Left cardiac atrium (tissue), 4 donors: ENCODE measurements at places on chromosomes 16 and 17.

DNA sequence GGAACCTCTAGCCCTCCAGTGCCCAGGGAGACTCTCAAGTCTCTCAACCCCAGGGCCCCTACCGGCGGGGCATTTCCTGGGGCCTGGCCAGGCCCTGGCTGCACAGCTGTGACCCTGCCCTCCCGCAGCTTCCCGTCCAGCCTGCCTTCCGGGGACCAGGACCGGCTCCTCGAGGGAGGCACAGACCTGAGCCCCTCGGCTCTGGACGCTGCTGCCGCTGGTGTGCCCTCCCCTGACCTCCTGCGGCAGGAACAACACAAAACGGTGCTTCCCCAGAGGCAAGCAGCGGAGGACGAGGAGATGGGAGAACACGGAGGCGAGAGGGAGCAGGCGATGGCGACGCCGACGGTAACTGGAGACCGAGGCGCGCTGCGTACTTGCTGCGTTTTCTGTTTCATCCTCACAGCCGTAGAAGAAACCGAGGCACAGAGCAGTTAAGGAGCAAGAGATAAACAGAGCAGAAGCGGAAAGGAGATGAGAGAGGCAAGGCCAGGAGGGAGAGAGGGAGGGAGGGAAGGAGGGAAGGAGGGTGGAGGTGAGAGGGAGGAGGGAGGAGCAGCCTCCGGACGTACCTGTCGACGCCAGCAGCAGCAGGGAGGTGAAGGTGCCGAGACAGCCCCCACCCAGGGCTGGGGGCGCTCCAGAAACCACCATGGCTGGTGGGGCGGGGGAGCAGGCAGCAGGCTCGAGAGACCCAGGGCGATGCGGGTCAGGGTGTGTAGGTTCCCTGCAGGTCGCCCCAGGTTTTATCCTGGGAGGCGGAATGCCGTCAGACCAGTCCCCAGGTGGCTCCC lies at the start of gene PRSS22:
TSS of gene PRSS22 (minus strand) at position 720 of the 794 bp plus-strand sequence. CDS start at position 654, 66 bp downstream.
- DNase-seq, result no peak

DNA sequence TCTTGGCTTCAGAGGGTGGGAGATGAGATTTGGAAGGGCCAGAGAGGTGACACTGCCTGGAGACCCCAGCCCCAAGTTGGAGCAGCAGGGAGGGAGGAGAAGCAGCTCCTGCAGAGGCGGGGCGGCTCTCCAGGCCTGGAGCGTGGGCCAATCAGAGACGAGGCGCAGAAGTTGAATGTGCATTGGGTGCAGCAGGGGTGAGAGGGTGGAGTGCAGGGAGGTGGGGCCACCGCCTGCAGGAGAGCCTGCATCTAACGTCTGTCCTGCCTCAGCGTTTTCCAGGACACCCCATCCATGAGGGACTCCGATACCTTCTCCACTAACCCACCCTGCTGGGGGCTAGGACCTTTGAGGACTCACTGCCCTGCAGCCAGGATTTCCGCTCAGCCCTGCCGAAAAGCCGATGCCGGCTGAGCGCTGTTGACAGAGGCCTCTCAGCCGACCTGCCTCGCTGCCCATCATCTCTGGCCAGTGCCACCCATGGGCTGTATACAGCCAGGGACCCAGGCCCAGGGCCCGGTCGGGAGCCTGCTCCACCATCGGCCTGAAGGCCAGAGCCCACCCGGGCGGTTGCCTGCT lies 146.2 kb downstream of the ENGASE start:
- DNase-seq, result no peak

DNA sequence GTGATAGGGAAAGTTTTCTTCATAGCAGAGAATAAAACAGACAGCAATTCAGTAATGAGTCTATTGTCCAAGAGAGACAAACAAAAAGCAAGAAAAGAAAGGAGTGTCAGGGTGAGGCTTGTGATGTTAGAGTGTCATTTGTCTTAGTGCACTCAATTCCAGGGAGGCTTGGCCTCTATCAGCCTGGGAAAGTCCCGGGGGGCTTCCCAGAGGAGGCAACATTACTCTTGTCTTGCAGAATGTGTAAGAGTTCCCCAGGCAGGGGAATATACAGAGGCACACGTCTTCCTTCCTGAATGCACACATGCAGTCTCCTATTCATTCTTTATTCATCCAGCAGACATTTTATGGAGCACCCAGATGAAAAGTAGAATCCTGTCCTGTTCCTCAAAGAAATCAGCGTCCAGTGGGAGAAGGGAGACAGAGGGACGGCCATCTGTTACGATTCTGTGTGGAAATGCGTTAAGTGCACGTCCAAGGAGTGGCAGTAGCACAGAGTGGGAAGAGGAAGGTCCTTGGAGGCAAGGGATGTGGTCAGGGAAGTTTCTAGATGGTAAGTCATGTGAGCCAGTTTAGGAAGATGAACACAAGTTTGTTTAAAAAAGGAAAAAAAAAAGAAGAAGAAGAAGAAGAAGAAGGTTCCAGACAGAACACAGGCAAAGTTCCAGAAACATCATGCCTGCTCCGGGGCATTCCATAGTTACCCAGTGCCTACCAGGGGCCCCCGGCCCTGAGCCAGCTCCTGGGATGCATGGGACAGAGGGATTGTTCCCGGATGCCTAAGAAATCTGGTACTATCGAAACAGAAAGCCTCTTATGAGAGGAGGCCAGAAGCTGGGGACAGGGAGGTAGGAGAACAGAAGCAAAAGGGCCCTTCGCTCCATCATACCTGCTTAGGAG lies 21.1 kb downstream of the CACNG4 start:
- DNase-seq, result no peak

DNA sequence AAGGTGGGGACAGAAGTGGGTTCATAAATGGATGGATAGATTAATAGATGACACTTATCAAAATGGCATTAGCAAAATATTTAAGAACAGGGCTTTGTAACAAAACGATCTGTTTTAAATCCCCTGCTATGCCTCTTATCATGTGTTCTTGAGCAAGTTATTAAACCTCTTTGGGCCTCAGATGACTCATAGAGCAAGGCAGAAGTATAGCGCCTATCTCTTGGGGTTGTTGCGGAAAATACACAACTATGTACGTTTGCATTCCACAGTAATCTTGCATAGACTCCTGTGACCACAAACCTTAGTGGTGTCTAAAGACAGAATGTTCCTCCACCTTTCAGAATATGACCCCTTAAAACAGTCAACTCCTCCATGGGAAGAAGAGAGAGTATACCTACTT lies 116.8 kb downstream of the CDYL2 start:
- no peak for DNase-seq

GRCh38 chr17:73536700-73537605 lies 107.3 kb downstream of the SDK2 start:
- no peak for DNase-seq

- no peak for DNase-seq
These were observed 90.2 kb downstream of the RTN4RL1 start for GRCh38 chr17:1934901-1935300.
